ENCODE measurements at places on chromosomes 4 and X.
A peak's percentile ranks its signal among the peaks of the same experiment; 100 is the strongest.

DNA sequence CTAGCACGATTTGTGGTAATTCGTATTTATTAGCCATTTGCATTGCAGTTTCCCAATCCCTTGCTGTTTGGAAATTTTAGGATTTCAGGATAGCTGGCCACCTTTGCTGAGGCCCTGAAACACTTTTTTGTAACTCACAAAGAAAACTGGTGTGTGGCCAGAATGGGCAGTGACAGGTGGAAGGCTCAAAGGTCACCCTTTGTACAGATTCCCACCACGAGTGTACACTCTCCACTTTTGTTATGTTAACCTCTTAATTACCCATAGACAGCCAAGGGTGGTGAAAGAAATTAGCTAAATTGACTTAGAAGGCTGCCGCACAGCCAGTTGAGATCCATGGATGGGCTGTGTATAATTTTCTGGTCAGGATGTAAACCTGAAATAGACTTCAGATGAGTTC lies 109.7 kb upstream of the ARX start:
- DNase-seq = no peak

- DNase-seq = no peak
These were observed 125.7 kb downstream of the ENPP6 start for GRCh38 chr4:184091986-184092385.

DNA sequence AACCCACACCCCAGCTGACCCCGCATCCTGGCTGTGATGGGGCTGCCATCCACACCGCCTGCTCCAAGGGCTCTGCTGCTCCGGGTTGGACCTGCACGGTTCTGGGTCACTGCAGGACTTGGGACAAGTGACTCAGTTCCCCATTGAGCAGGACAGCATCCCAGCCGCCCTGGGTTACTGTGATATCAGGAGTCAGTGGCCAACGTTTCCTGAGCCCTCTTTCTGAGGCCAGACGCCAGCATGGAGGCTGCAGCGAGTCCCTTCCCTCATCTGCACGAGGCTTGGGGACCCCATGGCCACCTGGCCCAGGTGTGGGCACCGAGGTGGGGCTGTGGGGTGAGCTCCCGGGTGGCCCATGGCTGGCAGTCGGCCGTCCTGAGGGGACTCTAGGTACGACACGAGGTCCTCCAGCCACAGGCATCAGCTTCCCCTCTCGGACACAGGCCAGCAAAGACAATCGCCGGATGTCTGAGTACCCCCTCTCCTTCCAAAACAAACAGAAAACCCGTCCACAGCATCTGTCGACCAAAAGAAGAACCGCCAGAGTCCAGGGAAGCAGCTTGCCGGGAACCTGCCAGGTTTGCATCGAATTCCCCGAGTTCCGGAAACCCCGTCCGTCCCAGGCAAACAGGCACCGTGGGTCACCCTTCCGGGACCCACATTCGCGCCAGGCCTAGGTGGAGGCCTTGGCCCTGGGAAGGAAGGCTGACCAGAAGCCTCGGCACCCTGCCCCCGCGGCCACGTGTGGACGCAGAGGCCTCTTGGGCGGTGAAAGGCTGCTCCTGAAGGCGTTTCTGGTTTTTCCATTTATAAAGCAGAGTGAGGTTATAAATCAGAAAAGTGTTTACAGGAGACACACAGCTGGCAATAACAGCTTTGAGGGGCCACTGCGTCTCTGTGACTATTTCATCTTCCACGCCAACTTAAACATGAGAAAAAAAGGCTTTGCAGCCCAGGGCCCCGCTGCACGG lies 136.0 kb downstream of the FAM53A start:
- no peak for DNase-seq

- no peak for DNase-seq
These were observed 81.2 kb upstream of the PRSS48 start for GRCh38 chr4:151195801-151196200.

DNA sequence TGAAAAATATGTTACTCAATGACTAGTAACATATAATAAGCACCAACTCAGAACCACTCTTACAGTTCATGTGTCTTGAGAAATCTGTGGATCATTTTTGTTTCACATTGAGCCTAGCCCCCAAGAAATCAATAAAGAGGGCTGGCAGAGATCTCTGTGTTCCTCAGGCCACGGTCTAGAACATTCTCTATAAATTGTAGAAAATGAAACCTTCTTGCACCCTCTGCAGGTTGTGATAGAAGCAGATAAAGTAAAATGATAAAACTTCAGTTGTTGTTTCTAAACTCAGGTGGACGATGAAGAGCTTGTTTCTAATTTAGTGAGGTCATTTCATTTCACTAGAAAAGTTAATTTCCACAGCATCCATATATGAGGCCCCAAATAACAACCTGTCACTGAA lies 182.7 kb downstream of the KIT start:
- no peak for DNase-seq

GRCh38 chr4:169861593-169861992 lies 103.8 kb upstream of the HPF1 start:
- DNase-seq = no peak

DNA sequence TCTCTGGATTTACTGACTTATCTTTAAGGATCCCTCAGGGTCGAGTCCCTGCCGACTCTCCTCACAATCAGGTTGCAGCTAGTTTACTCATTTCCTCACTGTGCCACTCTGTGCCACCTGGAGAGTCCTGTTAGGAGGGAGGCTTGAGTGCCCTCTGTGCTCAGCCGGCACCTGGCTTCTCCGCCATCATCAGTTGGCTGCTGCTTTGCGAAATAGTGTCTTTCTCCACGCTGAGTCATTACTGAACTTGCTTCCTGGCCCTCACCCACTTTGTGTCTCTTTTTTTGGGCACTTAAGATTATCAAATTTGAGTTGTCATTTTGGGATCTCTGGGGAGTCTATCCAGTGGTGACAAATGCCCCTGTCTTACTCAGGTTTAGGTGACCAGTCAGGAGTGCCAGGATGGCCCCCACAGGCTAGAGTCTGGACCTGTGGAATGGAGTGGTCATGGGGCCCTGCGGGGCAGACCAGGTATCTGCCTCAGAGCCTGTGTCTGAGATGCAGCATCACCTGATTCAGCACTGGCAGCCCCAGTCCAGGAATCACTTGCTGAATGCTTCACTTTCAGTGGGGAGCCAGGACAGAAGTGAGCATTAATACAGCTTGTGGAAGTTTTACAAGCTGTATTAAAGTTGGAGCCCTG lies 37.7 kb downstream of the JADE1 start:
- DNase-seq = no peak

GRCh38 chrX:41153448-41153847 lies 68.2 kb downstream of the USP9X start:
- no peak for DNase-seq

GRCh38 chr4:10761903-10762302 lies 77.3 kb upstream of the CLNK start:
- DNase-seq = no peak

DNA sequence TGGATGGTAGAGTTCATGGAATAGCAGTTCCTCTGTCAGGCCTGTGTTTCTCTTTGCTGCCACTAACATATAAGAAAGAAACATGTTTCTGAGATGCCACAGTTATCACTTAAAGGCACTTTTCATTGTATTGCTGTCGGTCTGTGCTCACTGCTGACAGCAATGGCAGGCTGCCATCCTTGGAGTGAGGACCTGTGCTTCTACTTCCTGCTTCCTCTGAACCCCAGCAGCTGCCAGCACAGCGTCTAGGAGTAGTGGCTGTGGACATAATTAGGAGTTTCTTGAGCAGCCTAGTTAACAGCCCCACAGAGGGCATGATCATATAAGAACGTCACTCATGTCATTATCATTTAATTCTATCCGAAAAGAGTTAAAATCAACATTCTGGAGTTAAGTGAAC lies 30.5 kb downstream of the F11 start:
- no peak for DNase-seq

DNA sequence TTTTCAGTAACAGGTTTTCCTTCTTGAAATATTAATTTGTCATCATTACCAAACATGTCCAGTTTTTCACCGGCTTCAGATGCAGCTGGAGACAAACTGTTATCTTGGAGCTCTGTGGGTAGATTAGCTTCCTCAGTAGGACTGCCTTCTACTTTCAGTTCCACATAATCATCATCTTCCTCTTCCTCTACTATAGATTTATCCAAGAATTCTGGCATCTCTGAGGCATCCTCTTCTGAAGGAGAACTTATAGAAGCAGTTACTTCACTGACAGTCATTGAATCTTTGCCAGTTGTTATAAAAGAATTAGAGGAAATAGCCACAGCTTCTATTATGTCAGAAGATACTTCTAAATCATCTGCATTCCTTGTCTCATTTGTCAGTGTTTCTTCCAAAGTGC lies 162.9 kb downstream of the LRBA start:
- DNase-seq = no peak

GRCh38 chr4:154634058-154634457 lies 21.6 kb upstream of the FGG start:
- no peak for DNase-seq

DNA sequence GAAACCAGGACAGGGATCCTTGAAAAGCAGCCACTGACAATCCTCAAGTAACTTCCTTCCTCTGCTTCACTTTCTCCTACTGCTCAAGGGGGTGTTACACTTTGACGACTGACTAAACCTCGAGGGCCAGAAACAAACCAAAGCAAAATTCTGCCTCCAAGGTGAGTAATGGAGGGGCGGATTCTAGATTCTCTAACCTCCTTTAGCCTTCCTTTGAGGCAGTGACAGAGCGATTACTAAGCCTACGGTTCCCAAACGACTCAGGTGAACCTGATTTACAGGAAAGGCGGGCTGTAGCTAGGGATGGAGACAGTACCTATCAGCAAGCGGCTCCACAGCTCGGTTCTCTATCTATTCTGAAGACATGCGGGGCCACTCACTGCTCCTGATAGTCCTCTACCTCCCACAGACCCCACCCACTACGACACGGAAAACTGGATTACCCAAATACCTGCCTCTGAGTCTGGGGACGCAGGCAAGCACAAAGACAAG lies 487 bp downstream of the TBCK start:
- peak; percentile 59 for DNase-seq

DNA sequence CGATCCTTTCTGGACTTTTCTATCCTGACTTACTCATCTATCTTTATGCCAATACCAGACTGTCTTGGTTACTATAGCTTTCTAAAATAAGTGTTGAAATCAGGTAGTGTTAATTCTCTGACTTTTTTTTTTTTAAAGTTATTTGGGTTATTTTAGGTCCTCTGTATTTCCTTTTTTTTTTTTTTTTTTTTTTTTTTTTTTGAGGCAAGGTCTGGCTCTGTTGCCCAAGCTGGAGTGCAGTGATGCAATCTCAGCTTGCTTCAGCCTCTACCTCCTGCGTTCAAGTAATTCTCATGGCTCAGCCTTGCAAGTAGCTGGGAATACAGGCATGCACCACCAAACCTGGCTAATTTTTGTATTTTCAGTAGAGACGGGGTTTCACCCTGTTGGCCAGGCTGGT lies 2.8 kb upstream of the NELFA start:
- no peak for DNase-seq

DNA sequence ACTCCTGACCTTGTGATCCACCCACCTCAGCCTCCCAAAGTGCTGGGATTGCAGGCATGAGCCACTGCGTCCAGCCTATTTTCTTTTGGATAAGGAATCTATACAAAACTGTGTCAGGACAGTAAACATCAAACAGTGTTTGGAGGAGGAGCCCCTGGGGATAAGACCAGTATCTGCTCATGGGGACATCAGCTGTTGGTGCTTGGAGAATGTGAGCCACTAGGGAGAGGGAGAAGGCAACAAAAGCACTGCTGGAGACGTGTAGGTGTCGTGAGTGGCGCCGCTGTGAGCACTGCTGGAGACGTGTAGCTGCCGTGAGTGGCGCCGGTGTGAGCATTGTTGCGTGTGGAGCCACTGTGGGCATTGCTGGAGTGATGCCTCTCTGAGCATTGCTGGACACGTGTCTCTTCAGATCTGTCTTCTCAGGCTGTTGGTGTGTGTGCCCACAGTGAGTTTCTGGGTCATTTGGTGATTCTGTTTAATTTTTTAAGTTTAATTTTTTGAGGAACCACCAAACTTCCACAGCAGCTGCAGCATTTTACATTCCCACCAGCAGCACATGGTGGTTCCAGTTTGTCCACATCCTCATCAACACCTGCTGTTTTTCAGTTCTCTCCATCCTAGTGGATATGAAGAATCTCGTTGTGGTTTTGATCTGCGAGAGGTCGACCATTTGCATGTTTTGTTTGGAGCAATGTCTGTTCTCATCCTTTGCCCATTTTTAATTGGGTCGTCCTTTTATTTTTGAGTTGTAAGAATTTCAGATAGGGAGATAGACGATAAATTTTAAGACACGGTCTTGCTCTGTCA lies 19.0 kb downstream of the DGKQ start:
- DNase-seq = no peak

DNA sequence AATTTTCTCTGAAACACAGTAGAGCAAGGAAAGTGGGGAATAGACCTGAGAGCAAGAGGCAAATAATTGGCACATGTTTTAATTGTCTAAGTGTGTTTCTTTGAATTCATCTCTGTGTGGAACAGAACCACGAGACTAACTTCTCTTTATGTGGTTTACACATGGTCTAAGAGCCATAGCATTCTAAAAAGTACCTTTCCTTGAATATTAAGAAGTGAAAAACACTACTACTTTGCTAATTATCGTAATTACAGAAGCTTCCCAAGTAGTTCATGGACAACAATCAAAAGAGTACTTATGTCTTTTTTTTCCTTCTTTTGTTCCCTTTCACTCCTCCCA lies 2.9 kb upstream of the CYBB start:
- DNase-seq = no peak

DNA sequence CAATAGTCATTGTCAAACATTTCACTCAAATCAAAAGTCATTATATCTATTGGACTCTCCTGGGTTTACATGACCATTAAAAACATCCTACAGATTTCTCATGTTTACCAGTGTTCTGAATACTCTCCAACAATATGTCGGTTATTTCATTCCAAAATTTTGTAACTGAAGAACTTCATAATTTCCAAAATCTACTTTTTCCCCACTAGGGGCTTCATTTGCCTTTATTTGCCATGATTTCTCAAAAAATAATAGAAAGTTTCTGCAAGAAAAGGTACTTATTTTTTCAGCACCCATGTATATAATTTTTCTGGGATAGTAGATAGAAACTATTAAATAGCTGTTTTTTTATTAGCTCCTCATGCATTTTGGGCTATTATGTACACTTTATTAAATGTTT lies 49.0 kb downstream of the PRDM5 start:
- DNase-seq = no peak
